ENCODE measurements at places on chromosomes 16 and 17.

DNA sequence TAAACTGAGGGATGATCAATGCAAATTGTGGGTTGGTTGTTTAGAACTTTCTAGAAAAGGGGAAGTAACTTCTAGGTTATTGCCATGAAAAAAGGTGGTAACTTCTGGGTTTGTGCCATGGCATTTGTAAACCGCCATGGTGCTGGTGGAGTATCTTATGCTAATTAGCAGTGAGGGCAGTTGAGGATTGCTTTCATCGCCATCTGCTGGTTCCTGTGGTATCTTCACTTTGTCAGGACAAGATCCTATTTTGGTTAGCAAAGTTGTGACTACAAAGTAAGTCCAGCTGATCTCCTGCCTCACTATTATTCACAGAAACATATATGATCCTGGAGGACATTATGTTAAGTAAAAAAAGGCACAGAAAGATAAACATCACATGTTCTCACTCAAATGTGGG, 1332.3 kb downstream of the CDH11 start:
- no peak for DNase-seq

GRCh38 chr16:21277927-21278706, at the start of gene CRYM:
Gene CRYM (minus strand): TSS chr16:21278290. CDS start chr16:21278251, 39 bp downstream.
- DNase-seq: peak; percentile 29

DNA sequence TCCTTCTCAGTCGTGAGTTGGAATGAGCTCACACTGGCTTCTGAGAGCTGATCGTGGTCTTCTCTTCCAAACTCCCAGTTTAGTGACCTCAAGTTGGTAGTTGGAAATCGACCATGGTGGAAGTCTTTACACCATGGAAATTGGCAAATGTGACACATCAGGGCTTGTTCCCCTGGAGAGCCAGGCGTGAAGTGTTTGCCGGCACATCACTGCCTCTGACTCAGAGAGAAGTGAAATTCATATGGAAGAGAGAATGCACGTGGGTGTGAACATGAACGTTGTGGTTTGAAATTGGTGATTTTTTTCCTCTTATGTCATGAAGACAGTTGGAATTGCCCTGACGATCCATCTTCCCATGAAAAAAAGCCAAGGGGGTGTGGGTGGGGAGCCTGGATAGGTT, 47.4 kb downstream of the AXIN2 start:
- DNase-seq: peak; percentile 40

- DNase-seq: no peak
Observed at GRCh38 chr17:61591930-61592329, 911 bp upstream of the NACA2 start.

DNA sequence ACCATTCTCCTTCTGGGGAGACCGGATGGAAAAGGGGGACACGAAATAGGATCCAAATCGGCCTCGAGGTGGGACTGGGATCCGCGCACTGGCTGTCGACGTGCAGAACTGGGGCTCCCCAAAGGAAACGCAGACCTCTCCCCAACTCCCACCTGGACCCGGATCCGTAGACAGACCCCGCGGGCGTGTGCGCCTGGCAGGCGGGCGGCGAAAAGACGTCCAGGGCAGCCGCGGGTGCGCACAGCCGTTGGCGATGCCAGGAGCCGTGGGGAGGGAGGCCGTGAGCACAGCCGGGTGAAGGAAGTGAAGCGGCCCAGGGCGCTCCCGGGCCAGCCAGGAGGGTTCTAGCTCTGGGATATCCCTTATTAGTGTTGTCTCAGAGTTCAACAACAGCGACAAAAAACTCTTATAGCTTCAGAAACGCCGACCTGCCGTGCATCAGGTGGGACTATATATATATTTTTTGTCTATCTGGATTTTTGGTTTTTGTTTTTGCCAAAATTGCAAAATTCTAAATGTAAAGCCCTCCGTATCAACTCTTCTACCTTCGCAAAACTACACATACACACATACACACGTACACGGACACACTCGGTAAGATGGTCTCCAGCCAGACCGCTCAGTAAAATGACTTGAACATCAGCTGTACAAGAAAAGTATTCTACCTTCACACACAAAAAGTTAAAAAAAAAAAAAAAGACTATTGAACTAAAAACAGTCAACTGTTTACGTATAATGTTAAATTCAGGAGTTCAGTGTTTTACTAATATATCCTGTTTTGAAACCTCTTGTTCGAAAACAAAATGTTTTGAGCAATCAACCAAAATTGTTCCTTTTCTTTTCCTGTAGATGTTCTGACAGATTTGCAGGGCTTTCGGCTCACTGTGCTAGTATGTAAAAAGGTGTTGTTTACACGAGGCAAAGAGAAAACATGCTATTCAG, 5.2 kb upstream of the AATF start:
- DNase-seq: no peak

GRCh38 chr17:82964851-82965341, 114.5 kb upstream of the METRNL start:
- no peak for DNase-seq

- DNase-seq: no peak
Observed at GRCh38 chr17:65547253-65547670, 14.2 kb downstream of the AXIN2 start.

- DNase-seq: no peak
Observed at GRCh38 chr16:81460075-81460474, 15.5 kb downstream of the CMIP start.

DNA sequence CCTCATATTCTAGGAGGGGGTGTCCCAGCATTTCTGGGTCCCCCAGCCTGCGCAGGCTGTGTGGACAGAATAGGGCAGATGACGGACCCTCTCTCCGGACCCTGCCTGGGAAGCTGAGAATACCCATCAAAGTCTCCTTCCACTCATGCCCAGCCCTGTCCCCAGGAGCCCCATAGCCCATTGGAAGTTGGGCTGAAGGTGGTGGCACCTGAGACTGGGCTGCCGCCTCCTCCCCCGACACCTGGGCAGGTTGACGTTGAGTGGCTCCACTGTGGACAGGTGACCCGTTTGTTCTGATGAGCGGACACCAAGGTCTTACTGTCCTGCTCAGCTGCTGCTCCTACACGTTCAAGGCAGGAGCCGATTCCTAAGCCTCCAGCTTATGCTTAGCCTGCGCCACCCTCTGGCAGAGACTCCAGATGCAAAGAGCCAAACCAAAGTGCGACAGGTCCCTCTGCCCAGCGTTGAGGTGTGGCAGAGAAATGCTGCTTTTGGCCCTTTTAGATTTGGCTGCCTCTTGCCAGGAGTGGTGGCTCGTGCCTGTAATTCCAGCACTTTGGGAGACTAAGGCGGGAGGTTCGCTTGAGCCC, 11.6 kb downstream of the STH start:
- DNase-seq: no peak

GRCh38 chr17:5133311-5133710, 17.5 kb downstream of the USP6 start:
- no peak for DNase-seq

DNA sequence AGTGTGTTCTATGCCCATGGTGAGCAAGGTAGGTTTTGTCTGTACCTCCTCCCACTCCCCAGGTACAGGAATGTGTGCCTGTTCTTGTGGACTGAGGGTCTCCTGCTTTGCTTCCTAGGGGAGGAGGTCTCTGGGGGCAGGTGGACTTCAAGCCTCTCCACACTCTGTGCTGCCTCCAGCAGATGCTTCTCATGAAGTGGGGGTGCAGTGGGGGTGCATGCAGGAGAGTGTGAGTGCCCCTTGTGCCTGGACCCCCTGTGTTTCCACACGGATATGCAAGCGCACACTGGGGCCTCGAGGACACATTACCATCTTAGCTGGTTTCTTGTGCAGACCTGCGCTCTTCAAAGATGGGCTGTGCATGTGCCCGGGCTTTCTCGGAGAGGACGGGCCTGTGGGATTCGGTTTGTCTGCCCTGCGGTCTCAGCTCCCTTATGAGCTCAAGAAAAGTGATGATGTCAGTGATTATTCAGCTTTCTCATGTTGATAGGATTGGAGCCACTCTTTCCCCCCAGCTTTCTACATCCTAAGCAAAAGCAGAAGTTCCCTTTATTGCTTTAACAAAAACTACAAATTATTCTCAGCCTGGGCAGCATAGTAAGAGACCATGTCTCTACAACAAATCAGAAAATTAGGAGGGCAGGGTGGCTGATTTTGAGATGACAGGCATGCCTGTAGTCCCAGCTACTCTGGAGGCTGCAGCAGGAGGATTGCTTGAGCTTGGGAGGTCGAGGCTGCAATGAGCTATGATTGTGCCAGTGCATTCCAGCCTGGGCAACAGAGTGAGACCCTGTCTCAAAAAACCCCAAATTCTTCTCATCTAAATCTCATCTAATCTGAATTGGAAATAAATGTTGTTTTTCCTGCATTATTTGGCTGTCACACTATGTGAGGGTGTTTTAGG, 86.8 kb downstream of the RPTOR start:
- DNase-seq: no peak

GRCh38 chr17:81576621-81577277, 24.6 kb upstream of the FAAP100 start:
- DNase-seq: no peak

GRCh38 chr16:7025616-7026190, 306.9 kb upstream of the RBFOX1 start:
- DNase-seq: no peak

DNA sequence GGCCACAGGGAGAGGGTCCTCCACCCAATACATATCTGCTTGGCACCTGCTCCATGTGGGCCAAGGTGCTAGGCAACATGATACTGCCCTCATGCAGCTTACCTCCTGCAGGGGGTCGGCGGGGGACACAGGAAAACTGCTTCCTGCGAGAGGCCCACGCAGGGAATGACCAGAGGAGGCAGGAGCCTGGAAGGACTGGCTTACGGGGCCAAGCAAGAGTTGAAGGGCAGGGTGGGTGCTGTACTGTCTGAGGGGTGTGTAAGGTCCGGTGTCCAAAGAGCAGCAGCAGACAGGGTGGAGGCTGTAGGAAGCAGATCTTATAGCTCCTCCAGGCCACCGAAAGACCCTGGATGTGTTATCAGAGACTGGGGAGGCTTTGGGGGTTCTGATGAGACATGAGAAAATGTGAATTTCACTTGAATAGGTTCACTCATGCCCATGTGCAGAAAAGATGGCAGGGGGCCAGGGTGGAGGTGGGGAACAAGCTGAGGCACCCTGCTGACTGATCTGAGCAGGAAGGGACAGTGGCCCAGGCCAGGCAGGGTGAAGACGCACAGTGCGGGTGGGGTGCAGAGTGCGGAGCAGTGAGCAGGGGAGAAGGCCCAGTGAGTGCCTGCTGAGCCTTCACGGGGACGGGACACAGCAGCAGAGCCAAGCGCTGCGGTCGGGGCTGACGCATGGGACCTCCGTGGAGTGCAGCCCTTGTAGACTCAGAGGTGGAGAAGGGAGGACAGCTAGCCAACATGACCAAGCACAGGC, 8.3 kb downstream of the FLCN start:
- no peak for DNase-seq

GRCh38 chr17:51507444-51507843, 247.1 kb downstream of the UTP18 start:
- no peak for DNase-seq

DNA sequence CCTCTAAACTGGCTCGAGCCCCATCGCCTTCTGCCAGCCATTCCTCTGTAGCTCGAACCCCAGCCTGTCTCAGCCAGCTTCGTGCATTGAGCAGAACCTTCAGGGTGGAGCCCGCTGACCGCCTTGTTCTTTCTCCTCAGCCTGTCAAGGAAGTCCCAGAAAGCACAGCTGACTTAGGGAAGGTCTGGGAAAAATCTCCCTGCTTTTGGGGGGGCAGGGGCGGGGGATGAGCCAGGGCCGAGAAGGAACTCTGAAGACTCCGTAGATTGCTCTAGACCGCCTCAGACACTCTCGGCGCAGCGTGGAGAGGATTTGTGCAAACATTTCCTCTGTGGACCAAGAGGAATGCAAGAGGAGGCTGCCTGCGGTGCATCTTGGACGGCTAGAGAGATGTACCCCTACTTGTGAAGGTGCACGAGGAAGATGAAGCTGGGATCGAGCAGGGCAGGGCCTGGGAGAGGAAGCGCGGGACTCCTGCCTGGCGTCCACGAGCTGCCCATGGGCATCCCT, at the start of gene GLP2R:
Gene GLP2R (plus strand): TSS at position 284 of the 510 bp plus-strand sequence. CDS start 140 bp downstream, at position 424.
- no peak for DNase-seq

DNA sequence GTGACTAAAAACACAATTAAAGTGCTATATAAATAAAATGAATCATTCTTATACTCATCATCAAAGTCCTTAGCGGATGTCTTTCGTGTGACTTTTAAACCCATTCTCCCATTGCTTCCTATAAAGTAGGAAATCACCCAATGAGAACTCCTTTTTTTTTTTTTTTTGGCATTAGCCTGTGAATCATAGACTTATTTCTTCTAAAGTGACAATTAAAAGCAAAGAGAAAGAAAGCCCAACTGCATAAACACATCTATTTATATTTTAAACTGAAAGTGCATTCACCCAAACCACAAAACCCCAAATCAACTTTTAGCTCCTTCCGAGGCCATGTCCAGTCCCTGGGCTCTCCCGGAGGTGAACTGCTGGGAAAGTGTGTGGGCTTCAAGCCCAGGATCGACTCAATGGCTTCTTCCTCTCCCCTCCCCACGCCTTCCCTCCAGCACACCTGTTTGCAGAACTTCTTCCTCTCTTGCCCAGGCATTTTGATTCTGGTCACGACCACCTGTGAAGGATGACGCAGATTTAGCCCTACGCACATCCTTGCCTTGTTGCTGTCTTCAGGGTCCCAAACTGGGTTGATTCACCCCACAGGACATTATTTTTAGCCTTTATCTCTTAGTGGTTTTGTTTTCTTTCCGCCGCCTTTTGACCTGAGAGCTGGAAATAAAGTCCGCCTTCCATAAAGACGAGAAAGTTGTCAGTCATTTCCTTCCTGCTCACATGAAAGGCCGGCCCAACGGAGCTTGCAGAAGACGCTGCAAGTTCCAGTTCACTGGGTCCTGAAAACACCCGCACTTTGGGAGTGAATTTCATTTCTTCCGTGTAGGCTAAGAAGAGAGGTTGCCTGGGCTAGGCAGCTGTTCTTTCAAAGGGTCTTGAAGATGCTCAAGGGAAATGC, 166.8 kb downstream of the MAP2K6 start:
- DNase-seq: peak; percentile 17

- DNase-seq: no peak
Observed at GRCh38 chr16:13402601-13403000, 501.2 kb downstream of the SHISA9 start.

- no peak for DNase-seq
Observed at GRCh38 chr17:2782055-2782454, 14.2 kb upstream of the RAP1GAP2 start.

GRCh38 chr17:81034168-81034777, 678 bp upstream of the BAIAP2 start:
- DNase-seq: no peak

- no peak for DNase-seq
Observed at GRCh38 chr17:34314279-34314678, 5.0 kb upstream of the CCL8 start.

GRCh38 chr16:11011326-11011725, 67.0 kb downstream of the CLEC16A start:
- no peak for DNase-seq

- DNase-seq: no peak
Observed at GRCh38 chr17:73170324-73170723, 5.5 kb downstream of the SSTR2 start.

- no peak for DNase-seq
Observed at GRCh38 chr17:59872351-59872750, 20.4 kb downstream of the TUBD1 start.
